Astrocyte of the spinal cord (primary cell): ENCODE measurements at places on chromosomes 2 and 18.
A peak's percentile ranks its signal among the peaks of the same experiment; 100 is the strongest.

- DNase-seq: no peak
These were observed 210.9 kb upstream of the TMEM200C start for GRCh38 chr18:6106091-6106685.

DNA sequence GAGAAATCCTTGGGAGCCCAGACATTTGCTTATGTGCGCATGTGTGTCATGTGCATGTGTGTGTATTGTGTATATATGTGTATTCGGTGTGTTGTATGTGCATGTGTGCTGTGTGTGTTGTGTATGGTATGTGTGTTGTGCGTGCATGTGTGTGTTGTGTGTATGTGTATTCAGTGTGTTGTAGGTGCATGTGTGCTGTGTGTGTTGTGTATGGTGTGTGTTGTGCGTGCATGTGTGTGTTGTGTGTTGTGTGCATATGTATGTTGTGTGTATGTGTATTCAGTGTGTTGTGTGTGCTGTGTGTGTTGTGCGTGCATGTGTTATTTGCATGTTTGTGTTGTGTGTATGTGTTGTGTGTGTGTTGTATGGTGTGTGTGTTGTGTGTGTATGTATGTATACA, 136.9 kb downstream of the SH3RF3 start:
- no peak for DNase-seq

GRCh38 chr2:192687015-192687414, 492.3 kb upstream of the TMEFF2 start:
- no peak for DNase-seq

DNA sequence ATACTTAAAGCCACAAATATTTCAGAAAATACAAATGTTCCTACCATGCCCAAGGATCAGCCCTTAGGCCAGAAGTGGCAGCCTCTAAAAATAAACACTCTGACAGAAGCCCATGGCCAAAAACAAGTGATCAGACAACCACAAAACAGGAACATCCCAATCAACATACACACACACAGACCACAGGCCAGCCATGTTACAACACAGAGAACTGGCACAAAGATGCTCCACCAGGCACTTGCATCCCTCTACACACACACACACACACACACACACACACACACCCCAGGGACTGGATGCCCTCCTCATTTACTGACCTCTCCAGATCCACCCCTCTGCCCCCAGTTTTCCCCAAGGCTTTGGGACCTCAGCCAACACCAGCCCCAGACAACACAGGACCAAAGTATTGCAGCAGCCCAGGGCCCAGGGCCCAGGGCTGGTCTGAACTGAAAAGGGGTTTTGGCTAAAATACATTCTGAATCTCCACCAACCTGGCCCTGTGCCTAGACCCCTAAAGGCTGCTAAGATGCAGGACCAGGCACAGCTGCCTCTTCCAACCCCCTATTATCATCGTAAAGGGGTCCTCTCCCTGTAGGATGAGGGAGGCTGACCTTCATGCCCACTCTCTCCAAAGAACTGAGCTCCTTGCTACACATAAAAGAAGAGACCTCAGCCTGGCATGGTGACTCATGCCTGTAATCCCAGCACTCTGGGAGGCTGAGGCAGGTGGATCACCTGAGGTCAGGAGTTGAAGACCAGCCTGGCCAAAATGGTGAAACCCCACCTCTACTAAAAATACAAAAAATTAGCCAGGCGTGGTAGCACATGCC, 151.4 kb downstream of the TNS1 start:
- peak; percentile 35 for DNase-seq

DNA sequence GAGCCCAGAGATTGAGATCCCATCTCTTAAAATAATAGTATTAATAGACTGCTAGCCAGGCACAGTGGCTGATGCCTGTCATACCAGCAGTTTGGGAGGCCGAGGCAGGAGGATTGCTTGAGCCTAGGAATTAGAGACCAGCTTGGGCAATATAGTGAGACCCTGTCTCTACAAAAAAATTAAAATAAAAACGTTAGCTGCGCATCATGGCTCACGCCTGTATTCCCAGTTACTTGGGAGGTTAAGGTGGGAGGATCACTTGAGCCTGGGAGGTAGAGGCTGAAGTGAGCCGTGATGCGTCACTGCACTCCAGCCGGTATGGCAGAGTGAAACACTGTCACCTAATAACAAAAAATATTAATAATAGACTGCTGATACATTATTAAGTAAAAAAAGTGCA, 167.0 kb upstream of the OTX1 start:
- DNase-seq: no peak

- DNase-seq: no peak
These were observed 3.1 kb upstream of the RIOK3 start for GRCh38 chr18:23450022-23450421.

DNA sequence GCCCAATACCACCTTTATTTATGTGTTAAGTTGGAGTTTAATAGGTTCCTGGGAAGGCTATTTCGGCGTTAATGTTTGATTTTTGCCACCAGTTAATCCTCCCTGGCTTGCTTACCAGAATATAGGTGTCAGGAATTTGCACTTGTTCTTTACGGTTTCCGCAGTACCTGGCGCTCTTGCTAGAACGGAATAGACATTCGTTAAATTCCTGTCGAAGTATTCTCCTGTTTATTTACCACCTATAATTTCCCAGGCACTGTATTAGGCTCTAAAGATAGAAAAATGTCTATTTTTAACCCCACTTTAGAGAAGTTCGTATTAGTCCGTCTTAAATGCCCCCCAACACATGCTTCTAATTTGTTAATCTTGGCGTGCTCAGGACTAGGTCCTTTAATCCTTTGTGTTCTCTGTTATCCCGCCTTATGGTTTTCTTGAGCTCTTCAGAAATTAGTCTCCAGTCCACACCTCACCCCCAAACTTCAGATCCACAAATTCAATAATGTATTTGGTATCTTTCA, 575 bp downstream of the CCDC150 start:
- DNase-seq: no peak

DNA sequence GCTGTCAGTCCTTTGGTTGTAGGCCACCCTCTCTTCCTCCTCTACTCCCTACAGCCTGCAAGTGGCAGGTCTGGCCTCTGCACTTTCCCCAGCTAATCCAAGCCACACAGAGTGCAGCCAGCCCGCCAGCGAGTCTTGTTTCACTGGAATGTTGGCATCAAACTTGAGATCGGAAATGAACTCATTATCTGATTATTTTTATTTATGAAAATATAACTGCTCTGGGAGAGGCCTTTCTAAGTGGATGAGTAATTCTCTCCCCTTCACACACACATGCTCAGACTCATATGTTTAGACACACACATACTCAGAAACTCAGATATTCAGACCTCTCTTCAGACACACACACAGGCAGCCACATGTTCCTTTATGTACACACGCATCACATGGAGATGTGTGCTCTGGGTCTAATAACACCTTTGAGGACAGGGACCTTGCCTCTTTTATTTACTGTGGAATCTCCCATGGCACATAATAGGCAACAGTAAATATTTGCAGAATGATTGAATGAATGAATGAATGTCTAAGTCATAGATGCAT, 151.3 kb downstream of the ZFP36L2 start:
- peak; percentile 98 for DNase-seq

GRCh38 chr2:158931572-158931971, 36.9 kb upstream of the TANC1 start:
- DNase-seq: peak; percentile 84

DNA sequence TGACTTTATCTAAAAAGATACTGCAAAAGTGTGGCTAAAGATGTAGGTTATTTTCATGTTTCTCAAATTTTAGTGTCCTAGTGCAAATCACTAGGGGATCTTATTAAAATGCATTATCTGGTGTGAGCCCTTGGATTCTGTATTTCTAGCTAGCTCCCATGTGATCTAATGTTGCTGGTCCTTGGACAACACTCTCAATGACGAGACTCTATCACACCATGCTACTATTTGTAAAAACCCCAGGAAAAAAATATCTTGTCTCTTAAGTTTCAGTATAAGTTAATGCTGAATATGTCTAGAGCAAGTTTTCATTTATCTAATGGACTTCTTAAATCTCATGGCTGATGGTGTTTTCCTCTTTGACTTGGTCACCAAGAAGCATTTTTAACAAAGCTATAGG, 5.8 kb downstream of the DOCK10 start:
- no peak for DNase-seq
